HFFc6 (cell line): ENCODE measurements at places on chromosomes 1 and 21. TPM values are rescaled to one million over a fixed set of nuclear protein-coding genes. Genes with fewer than 3 reads are reported as not detected.

Gene FCN3
- not detected in 3 replicates for total RNA-seq

Gene KNCN
- total RNA-seq: not detected in 3 replicates

Gene NPL
- total RNA-seq: 1.2 to 1.4 TPM (median 1.4 TPM) in 3 replicates

Gene LCE1A
- not detected in 3 replicates for total RNA-seq

Gene S100B
- not detected in 3 replicates for total RNA-seq

- no peaks in the 10 kb centered on the region for H3K4me1 ChIP-seq
- H3K4me3 ChIP-seq: no peak overlapping the region
- H3K36me3 ChIP-seq: no peaks in the 10 kb centered on the region
- no peak for DNase-seq
- no peak overlapping the region for H3K27ac ChIP-seq
Measured at GRCh38 chr1:41345434-41346075, 15.7 kb upstream of the FOXO6 start.

GRCh38 chr1:167774710-167775109, 52.9 kb downstream of the MPZL1 start:
- H3K4me3 ChIP-seq: peak overlapping the region; percentile 46; the same call in 1 of the 2 replicates
- no peaks in the 10 kb centered on the region; the same call in 1 of the 2 replicates for H3K27me3 ChIP-seq
- peaks cover 78% of the 10 kb centered on the region for H3K36me3 ChIP-seq
- H3K4me1 ChIP-seq: peaks cover 35% of the 10 kb centered on the region

DNA sequence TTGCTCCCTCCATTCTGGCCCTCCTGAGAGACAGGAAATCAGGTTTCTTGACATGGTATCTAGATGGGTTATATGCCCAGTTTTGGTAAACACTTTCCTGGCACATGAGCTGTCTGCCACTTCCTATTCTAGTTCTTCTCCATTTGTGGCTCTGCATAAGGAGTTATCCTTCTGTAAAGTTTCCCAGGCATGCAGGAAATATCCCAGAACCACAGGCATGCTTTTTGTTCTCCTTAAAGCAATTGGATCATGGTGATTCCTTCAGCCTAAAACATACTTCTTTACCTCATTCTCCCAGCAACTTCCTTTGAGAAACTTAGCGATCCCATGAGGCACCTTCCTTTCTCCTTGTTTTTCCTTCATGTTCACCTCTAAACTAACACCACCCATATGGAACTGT, 199.8 kb downstream of the CRB1 start:
- H3K36me3 ChIP-seq: no peaks in the 10 kb centered on the region
- peaks cover 20% of the 10 kb centered on the region for H3K4me1 ChIP-seq
- H3K27ac ChIP-seq: no peak overlapping the region; the same call in 1 of the 2 replicates
- peaks cover 3% of the 10 kb centered on the region for H3K27me3 ChIP-seq
- H3K4me3 ChIP-seq: peak overlapping the region; percentile 0; the same call in 1 of the 2 replicates
- peak; percentile 41 for DNase-seq

- peaks cover 38% of the 10 kb centered on the region for H3K36me3 ChIP-seq
- no peak for DNase-seq
- no peak overlapping the region for H3K4me3 ChIP-seq
- peaks cover 42% of the 10 kb centered on the region for H3K4me1 ChIP-seq
- no peaks in the 10 kb centered on the region for H3K27me3 ChIP-seq
Measured at GRCh38 chr1:84677415-84678099, 12.7 kb downstream of the SSX2IP start.

DNA sequence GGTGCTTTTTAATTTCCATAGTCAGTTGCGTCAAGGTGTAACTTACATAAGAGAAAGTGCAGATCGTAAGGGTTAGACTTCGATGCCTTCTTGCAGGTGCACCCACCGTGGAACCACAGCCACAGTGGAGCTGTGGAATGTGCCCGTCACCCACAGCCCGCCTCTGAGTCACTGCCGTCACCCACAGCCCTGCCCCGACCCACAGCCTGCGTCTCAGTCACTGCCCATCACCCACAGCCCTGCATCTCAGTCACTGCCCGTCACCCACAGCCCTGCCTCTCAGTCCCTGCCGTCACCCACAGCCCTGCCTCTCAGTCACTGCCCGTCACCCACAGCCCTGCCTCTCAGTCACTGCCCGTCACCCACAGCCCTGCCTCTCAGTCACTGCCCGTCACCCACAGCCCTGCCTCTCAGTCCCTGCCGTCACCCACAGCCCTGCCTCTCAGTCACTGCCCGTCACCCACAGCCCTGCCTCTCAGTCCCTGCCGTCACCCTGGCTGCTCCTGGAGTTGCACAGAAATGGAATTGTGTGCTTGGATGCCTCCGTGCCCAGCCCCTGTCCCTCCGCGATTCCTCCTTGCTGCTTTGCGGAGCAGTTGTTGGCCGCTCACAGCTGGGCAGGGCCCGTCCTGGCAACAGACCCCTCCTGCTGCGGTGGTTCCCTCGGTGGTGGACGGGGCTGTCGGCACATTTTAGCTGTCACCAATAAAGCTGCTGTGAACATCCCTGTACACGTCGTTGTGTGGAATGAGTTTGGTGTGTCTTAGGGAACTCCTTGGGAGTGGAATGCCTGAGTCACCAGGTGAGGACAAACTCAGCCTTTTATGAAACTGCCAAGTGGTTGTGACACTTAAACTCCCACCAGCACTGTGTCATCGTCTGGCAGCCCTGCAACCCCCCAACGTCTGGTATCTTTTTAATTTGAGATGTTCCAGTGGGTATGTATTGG, 44.9 kb upstream of the COL6A2 start:
- H3K27ac ChIP-seq: peak overlapping the region; percentile 71
- peaks cover 15% of the 10 kb centered on the region for H3K36me3 ChIP-seq
- peak overlapping the region; percentile 17; the same call in 1 of the 2 replicates for H3K4me3 ChIP-seq
- DNase-seq: peak; percentile 81
- H3K27me3 ChIP-seq: peaks cover 7% of the 10 kb centered on the region

GRCh38 chr1:116119876-116120275, 8.7 kb downstream of the MAB21L3 start:
- no peak for DNase-seq
- no peak overlapping the region for H3K4me3 ChIP-seq
- H3K4me1 ChIP-seq: peaks cover 52% of the 10 kb centered on the region

- H3K27me3 ChIP-seq: no peaks in the 10 kb centered on the region; the same call in 1 of the 2 replicates
- peaks cover 9% of the 10 kb centered on the region; the same call in 1 of the 2 replicates for H3K36me3 ChIP-seq
- H3K27ac ChIP-seq: peak overlapping the region; percentile 92
- DNase-seq: no peak
- peaks cover 37% of the 10 kb centered on the region for H3K4me1 ChIP-seq
Measured at GRCh38 chr1:41110286-41110685, 88.8 kb upstream of the SLFNL1 start.

- H3K36me3 ChIP-seq: no peaks in the 10 kb centered on the region
- no peak overlapping the region for H3K4me3 ChIP-seq
- H3K27ac ChIP-seq: no peak overlapping the region
- H3K27me3 ChIP-seq: peaks cover 5% of the 10 kb centered on the region
- peaks cover 28% of the 10 kb centered on the region for H3K4me1 ChIP-seq
- peak; percentile 46 for DNase-seq
Measured at GRCh38 chr1:60281360-60281932, 207.9 kb upstream of the C1orf87 start.

DNA sequence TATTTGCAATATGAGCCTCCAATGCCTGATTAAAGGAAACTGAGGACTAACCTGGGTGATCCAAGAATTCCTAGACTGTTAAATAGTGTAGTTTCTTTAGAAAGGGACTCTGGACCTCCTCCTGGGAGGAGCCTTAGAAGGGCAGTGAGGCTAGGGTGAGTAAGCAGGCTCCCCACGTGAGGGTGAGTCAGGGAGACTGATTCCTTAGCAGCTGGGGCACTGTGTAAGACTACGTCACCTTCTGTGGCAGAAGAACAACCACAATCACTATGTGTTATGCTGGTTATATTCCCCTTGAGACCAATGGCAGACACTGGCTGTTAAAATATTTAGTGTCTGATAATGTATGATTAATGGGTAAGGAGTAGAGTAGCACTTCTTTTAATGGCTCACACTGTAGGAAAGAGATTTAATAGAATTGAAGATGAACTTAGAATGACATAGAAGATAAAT, 53.3 kb upstream of the SYT14 start:
- H3K4me1 ChIP-seq: peaks cover 72% of the 10 kb centered on the region
- H3K36me3 ChIP-seq: no peaks in the 10 kb centered on the region
- H3K27me3 ChIP-seq: no peaks in the 10 kb centered on the region
- H3K27ac ChIP-seq: peak overlapping the region; percentile 97
